Activated CD4-positive, alpha-beta memory T cell treated with anti-CD3 and anti-CD28 coated beads for 36 hours (primary cell): ENCODE measurements at places on chromosomes 4 and X.

- DNase-seq: no peak
These were observed 93.2 kb upstream of the KLF3 start for GRCh38 chr4:38570647-38571276.

GRCh38 chr4:80155316-80155982 is 41.9 kb upstream of the PRDM8 start:
- DNase-seq: no peak

- no peak for DNase-seq
These were observed 3.9 kb downstream of the ARL13A start for GRCh38 chrX:100973411-100973810.

DNA sequence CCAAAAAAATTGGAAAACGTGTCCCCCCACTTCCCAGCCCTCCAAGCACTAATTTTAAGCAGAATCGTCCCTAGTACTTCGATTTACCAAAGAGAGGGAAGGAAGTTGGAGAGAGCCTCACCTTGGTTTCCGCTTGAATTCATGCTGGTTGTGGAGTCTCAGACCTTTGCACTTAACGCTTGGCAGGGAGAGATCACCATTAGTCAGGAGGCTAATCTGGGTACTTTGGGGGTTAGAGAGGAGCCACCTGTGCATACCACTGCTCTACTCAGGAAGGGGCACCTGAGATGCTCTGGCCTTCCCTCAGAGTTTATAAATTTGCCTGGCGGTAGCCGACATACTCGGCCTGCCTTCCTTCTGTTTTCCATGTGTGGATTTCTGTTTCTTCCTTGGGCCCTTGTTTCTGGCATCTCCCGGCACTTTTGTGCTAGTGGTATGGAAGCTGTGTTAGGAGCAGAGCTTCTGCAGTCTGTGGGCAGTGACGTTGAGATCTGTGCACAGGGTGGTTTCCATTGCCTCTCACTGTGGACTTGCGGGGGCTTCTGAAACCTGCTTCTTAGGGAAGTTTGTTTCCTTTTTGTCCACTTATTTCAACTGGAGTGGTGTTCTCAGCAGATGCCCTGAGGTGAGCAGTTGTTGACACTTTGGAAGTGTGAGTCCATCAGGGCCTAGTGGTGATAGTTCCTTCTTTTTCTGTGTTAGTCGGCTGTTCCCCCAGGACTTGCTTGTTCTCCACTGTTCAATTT is 104.2 kb downstream of the TMEM131L start:
- no peak for DNase-seq

DNA sequence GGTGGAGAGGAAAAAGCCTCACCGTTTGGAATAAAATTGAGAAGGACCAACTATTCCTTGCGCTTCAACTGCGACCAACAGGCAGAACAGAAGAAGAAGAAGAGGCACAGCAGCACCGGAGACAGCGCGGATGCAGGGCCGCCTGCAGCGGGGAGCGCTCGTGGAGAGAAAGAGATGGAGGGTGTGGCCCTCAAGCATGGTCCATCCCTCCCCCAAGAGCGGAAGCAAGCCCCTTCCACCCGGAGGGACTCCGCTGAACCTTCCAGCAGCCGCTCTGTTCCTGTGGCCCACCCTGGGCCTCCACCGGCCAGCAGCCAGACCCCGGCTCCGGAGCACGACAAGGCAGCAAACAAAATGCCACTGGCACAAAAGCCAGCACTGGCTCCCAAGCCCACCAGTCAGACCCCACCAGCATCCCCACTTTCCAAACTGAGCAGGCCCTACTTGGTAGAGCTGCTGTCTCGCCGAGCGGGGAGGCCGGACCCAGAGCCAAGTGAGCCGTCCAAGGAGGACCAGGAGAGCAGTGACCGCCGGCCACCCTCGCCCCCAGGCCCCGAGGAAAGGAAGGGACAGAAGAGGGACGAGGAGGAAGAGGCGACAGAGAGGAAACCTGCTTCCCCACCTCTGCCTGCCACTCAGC is 71.2 kb downstream of the AASDH start:
- DNase-seq: no peak

- no peak for DNase-seq
These were observed 242.1 kb upstream of the TRAM1L1 start for GRCh38 chr4:117327491-117327890.

DNA sequence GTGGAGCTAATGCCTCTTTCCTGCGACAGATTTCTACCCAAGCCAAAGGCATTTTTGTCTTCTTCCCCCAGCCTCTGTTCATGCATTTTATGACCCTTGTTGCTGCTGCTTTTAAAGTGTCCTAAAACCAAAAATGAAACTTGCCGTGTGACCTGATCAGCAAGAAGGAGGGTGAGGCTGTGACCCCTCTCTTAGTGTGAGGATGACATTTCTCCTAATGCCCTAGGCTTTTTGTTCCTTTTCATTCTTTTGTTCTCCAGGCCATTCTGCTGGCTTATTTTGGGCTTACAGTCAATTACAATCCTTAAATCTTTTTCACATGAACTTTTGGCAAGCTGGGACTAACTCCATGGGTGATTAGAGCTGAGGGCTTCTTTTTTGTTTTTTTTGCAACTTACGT is 34.4 kb downstream of the PTTG2 start:
- DNase-seq: no peak

GRCh38 chr4:61533140-61533539 is 333.0 kb downstream of the ADGRL3 start:
- no peak for DNase-seq

DNA sequence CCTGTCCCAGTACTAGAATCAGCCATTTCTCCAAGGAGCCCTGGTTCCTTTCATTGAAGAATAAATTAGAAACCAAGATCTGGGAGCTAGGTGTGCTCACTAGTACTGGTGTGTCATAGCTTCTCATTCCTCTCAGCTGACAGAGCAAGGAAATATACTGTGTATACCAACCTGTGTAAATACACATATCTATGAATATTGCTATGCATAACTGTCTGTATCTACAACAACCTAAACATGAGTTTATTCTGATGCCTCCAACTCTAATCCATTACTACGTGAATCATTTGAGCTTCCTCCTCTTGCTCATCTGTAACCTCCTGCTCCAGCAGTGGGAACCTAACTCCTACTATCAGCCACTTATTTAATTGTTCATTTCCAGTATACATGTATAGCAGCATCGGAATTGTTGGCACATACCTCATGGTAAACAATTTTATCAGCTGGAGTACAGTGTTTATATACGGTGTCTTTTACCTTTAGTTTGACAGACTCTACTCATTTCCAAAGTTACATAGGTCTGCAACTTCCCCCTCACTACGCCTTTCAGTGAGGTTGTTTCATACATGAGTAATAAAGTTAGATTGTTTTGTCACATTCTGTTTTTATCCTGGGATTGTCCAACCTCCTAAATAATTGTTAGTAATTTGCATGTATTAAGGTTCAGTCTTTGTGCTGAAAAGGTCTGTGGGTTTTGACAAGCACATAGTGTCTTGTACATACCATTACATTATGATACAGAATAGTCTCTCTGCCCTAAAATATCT is 7.1 kb upstream of the SCRG1 start:
- DNase-seq: no peak

GRCh38 chrX:50202539-50202938 is 1.7 kb upstream of the AKAP4 start:
- no peak for DNase-seq

DNA sequence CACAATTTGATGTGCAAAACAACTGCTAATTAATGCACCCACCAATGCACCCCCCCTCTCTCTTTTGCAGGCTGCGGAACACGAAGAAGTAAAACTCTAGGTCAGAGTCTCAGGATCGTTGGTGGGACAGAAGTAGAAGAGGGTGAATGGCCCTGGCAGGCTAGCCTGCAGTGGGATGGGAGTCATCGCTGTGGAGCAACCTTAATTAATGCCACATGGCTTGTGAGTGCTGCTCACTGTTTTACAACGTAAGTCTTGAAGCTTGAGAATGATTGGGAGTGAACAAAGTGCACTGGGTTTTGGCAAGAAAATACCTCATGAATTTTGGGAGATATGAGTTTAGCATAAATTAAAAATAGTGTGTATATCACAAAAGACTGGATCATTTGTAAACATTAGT is 28.9 kb downstream of the TMPRSS11E start:
- no peak for DNase-seq

DNA sequence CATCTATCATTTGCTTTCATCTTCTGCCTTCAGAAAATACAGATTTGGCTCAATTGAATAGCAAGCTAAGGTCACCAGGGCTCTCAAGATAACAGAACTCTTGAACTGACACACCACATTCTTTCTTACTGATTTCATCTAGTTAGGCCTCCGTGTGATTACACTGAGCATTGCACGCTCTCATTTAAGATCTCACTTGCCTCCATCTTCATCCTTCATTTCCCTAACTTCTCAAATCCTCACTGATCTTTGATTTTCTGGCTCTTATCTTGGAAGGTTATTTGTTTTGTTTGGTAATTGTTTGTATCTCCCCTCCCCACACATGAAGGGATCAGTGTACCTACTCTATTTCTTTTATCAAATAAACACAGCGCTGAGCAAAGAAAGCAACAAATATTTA is 47.7 kb downstream of the MANBA start:
- no peak for DNase-seq

DNA sequence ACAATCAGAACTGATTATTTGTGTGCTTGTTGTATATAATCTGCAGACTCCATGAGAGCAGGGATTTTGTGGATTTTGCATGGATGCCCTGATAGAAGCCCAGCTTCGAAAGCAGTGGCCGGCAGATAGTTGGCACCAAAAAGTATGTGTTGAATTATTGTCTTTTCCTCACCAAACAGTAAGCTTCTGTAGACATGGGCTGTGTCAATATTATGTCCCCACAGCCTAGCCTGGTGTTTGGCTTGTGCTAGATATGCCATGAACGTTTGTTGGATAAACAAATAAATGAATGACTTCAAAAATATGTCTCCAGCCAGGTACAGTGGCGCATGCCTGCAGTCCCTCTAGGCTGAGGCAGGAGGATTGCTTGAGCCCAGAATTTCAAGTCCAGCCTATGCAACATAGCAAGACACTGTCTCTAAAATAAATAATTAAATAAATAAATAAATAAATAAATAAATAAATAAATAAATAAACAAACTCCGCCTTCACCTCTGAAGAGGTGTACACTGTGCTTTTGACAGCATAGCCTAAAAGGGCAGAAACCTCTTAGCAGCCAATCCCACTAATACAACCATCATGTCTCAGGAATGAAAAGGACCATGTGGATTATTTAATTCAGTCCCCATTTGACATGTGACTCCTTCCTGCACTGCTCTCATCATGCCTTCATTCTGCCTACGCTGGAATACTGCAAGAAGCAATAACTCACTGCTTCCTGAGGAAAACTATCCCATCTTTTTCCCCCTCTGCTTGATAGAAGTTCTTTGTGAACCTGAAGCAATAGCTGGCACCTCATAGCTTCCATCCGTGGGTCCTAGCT is 335.2 kb downstream of the FBXW7 start:
- no peak for DNase-seq

DNA sequence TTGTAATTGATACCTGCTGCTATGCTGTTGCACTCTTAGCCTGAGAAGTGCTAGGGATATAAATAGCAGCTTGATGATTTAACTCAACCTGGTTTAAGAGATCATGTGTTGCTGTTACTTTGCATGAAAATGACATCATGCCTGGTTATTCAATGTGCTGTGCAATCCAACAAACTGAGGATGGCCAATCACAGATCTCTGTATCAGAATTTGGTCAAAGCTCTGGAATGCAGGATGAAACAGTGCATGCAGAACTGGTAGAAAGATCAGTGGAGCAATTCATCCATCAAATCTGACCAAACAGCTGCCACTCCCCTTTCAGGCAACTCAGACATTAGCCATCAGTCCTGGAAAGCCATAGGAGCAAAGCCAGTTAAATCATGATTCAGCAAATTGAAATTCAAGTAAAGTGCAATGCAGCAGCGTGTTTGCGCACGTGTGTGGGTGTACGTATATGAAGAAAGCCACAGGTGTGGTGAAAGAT is 160.3 kb upstream of the RASGEF1B start:
- no peak for DNase-seq

GRCh38 chr4:66842026-66842723 is 703.1 kb downstream of the CENPC start:
- DNase-seq: no peak

GRCh38 chr4:53365121-53365485 is 758 bp downstream of the SCFD2 start:
- DNase-seq: peak; percentile 22

- peak; percentile 83 for DNase-seq
These were observed at the start of gene TMEM185A for GRCh38 chrX:149631234-149632165. Gene TMEM185A, minus strand, starts transcription at chrX:149631792. Its CDS starts 212 bp downstream, at chrX:149631580.

DNA sequence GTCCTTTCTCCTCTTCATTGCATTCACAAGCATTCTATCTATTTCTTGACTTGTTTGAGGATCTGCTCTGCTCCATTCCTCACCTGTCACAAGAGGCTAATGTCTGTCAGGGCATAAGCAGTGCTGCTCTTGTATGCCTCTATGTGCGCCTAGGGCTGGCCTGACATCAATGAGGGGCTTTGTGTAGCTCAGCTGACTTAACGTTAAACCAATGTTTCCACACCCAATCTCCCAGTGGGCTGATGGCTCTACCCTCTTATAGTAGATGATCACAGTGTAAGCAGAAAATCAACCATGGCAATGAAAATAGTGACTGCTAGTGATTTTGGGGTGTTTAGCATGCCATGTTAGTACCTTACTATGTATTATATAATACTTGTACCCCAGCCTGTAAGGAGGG is 139.0 kb downstream of the UNC5C start:
- no peak for DNase-seq

DNA sequence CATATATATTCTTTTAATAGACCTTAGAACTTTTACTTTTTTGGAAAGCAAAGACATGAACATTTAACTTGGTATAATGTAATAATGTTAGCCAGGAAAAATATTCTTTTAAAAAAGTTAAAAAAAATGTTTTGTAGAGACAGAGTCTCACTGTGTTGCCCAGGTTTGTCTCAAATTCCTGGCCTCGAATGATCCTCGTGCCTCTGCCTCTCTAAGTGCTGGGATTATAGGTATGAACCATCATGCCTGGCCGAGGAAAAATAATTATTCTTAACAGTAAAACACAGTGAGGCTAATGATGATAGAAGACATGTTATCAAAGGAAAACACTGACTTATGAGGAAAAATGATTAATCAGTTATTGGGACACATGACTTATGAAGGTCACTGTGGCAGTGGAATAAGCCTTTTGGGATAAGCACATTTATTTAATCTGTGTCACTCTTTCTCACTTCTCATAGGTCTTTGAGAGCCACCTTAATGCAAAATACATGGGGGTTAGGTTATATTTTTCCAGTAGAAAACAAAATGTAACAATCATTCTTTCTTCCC is 6.0 kb upstream of the BMP2K start:
- DNase-seq: no peak

- DNase-seq: no peak
These were observed 51.1 kb downstream of the MSN start for GRCh38 chrX:65718538-65718937.

- peak; percentile 51 for DNase-seq
These were observed 24.6 kb upstream of the CD40LG start for GRCh38 chrX:136623396-136623795.
